ENCODE measurements at places on chromosomes 2 and 18. TPM values are rescaled to one million over a fixed set of nuclear protein-coding genes. Genes with fewer than 3 reads are reported as not detected.

DNA sequence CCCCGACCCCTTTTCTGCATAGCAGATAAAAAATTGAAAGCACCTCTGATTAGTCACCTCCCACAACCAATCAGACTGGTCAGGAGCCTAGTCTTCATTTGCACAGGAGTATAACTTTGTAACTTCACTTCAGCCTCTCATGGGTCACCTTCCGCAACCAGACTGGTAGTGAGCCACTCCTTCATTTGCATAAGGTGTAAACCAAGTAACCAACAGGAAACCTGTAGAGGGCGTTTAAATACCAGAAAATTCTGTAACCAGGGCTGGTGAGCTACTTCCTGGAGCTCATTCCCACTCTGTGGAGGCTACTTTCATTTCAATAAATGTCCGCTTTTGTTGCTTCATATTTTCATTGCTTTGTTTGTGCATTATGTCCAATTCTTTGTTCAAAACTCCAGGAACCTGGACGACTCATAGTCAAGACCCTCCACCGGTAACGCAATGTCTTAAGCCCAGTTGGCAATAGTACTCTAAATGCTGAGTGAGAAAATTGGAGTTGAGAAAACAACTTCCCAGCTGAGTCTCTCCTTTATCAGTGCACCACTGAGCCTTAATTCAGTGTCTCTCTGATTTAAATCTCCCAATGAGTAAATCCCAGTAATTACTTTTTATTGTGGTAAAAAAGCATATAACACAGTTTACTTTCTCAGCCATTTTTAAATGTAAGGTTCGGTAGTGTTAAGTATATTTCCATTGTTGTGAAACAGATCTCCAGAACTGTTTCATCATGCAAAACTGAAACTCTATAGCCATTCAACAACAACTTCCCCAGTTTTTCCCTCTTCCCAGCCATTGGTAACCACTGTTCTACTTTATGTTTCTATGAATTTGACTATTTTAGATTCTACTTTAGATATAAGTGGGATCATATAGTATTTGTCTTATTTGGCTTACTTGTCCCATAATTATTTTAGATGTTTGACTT lies 392.7 kb upstream of the SLC8A1 start:
- H3K27ac ChIP-seq = no peak overlapping the region
- DNase-seq = peak; percentile 92
- peak overlapping the region; percentile 68 for H3K4me3 ChIP-seq
- H3K27me3 ChIP-seq = no peaks in the 10 kb centered on the region

DNA sequence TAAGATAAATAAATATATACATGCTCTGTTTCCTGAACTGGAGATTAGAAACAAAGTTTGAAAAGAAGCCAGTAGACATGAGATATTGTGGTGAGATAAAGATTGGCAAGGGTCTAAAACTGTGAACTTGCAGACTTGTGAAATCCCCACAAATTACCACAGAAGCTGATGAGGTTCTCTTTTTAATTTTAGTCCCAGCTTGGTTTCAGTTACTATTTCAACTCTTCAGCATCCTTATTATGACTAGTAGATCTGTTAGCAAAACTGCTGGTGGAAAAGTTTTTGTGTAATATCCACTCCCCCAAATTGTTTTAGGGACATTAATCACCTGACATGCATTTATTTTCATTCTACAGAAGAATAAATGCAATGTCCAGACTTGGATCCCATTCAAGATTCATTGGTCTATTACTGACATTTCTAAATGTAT lies 20.8 kb downstream of the RASGRP3 start:
- peaks cover 29% of the 10 kb centered on the region for H3K4me1 ChIP-seq
- H3K36me3 ChIP-seq = no peaks in the 10 kb centered on the region

- H3K4me1 ChIP-seq = peaks cover 5% of the 10 kb centered on the region
- DNase-seq = no peak
- H3K27ac ChIP-seq = no peak overlapping the region
- H3K4me3 ChIP-seq = no peak overlapping the region
Observed at GRCh38 chr2:55403256-55403998, 16.2 kb downstream of the CCDC88A start.

The PLGLB1 gene
- total RNA-seq = 0.62 TPM

DNA sequence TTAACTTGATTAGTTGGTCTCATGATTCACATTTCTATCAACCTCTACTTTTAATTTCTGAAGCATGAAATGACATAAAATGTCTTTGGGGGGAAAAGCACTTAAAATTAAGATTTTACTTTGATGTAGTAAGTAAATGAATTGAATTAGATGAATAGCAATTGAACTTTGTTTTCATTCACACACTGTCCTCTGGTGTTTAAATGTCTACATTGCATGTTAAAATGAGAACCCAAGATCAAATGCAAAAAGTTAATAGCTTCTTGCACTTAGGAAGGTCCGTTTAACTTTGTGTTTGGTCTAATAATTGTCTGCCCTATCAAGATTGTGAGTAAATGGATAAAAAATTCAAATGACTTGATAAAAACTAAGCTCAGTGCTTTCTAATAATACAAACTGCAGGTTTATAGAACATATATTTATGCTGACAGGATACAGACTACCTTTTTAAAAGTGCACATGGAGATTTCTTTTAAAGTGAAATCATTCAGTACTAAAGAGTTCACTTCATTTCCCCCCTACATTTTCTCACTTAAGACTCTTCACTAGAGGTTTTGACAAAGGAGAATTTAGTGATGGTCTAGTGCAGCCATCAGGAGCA lies 156.2 kb upstream of the NABP1 start:
- no peaks in the 10 kb centered on the region for H3K4me1 ChIP-seq
- H3K27ac ChIP-seq = no peak overlapping the region
- no peaks in the 10 kb centered on the region for H3K36me3 ChIP-seq
- no peaks in the 10 kb centered on the region for H3K27me3 ChIP-seq
- peak; percentile 65 for DNase-seq

The TLX2 gene
- total RNA-seq = 3.4 TPM

DNA sequence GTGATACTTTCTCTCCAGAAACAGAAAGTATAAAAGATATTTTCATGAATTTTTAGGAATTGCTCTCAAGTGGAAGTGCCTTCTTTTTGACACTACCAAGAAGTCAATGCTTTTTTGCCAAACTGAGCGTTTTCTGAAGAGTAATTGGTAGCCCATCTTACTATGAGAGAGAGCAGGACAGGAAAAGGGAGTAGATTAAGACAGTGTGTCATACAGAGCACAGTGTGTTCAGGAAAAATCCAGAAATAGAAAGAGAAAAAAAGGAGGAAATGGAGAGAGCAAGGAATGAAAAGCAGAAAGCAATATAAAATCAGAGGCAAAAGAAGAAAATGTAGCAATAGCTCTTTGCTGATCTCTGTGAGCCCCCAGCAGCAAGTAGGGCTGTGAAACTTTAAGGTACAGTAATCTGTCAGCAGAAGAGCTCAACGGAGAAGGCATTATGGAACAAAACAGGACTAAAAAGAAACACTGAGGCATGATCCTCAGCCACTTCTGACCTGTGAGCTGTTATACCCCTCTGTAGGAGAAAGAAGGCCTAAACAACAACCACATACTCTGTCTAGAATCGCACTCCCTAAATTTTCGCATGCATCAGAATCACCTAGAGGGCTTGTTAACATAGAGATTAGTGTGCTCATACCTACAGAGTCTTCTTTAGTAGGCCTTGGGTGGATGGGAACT lies 15.0 kb upstream of the PGAP1 start:
- H3K4me1 ChIP-seq = peaks cover 8% of the 10 kb centered on the region
- no peaks in the 10 kb centered on the region for H3K36me3 ChIP-seq

The MYCN gene
- not detected for total RNA-seq

GRCh38 chr2:37080689-37081088 lies 3.5 kb downstream of the HEATR5B start:
- H3K36me3 ChIP-seq = peaks cover 14% of the 10 kb centered on the region
- peaks cover 23% of the 10 kb centered on the region for H3K4me1 ChIP-seq
- no peak overlapping the region for H3K27ac ChIP-seq
- no peak for DNase-seq

The PRSS56 gene
- total RNA-seq = not detected

DNA sequence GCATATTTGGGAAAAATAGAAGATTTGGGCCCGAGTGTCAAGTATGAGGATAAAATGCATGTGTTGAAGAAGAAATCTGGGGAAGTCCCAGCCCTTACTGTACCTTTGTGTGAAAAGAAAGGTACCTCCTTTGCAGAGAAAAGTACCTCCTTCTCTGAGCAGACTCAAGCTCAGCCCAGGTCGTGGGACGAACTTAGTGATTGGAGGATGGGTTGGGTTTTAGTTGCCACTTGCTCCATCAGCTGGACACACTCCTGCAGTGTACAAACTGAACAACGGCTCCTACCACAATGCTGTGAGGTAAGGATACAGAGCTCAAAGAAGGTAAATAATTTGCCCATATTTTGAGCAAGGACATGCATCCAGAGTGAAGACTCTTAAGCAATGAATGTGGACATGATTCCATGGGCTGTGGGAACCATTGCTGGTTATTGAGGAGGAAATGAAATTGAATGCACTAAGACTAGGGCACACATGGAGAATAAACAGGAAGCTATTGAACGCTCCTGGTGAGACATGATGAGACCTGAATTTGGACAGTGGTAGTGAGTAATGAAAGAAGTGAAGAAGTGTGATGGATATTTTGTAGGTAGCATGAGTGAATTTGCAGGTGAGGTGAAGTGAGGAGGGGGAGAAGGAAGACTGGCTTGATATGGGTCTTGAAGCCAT lies 49.8 kb upstream of the IL1RL1 start:
- no peaks in the 10 kb centered on the region for H3K27me3 ChIP-seq
- no peaks in the 10 kb centered on the region for H3K36me3 ChIP-seq
- H3K27ac ChIP-seq = no peak overlapping the region
- H3K4me3 ChIP-seq = no peak overlapping the region

- DNase-seq = no peak
- peaks cover 18% of the 10 kb centered on the region for H3K4me1 ChIP-seq
- no peaks in the 10 kb centered on the region for H3K36me3 ChIP-seq
- no peak overlapping the region for H3K4me3 ChIP-seq
- H3K27me3 ChIP-seq = peaks cover 21% of the 10 kb centered on the region
Observed at GRCh38 chr2:85745619-85746018, 8.2 kb upstream of the ATOH8 start.

DNA sequence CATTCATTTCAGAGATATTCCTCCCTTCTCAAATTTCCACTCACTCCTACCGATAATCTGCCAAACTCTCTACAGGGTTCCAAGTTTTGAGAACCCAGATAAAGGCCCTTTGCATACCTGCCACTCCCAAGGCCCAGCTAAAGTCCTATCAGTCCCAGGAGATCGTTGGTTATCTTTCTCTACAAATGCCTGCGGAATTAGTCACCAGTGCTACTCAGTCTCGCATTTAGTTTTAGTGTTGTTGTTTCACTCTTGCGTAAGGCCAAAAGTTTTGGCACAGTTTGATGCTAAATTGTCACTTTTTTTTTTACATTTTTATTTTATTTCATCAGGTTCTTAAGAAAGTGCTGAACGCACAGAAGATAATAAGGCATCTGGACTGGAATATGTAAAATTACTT lies 29.2 kb upstream of the SETBP1 start:
- no peaks in the 10 kb centered on the region for H3K27me3 ChIP-seq
- H3K27ac ChIP-seq = no peak overlapping the region
- no peaks in the 10 kb centered on the region for H3K36me3 ChIP-seq
- DNase-seq = peak; percentile 62
- H3K4me3 ChIP-seq = no peak overlapping the region

- no peak overlapping the region for H3K4me3 ChIP-seq
- no peaks in the 10 kb centered on the region for H3K27me3 ChIP-seq
- no peak overlapping the region for H3K27ac ChIP-seq
- H3K36me3 ChIP-seq = no peaks in the 10 kb centered on the region
Observed at GRCh38 chr2:85662899-85663593, 5.0 kb downstream of the SFTPB start.

- peaks cover 26% of the 10 kb centered on the region for H3K4me1 ChIP-seq
- peaks cover 14% of the 10 kb centered on the region for H3K36me3 ChIP-seq
- DNase-seq = peak; percentile 49
Observed at GRCh38 chr2:64454386-64455332, 697 bp downstream of the LGALSL start.

DNA sequence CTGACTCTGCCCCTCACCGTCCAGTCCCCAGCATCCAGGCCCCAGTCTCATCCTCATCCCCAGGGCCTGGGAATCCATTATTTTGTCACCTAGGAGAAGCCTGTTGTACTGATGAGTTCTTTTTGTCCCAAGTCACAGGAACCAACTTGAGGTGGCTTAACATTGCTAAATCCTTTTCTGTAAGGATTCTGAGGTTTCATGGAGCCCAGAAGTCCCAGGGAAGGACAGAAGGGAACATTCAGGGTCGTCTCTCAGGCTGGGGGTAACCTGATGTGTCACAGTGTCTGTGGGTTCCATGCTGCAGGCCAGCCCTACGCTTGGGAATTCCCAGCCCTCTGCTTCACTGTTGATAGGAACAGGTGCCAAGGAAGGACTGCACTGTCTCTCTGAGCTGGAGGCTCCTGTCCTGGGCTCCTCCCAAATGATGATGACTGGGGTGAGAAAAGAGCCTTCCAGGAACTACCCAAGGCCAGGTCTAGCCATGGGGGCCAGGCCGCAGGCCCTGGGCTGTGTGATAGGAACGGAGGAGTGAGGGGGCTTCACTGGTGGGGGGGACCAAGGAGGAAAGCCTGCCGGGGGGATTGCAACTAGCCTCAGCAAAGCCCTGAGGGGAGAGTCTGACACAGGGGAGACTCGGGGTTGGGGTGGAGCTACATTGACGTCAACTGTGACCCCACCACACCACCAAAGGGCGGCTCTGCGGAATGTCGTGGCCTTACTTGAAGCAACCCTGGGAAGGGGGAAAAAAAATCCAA lies 145.7 kb downstream of the SMAD7 start:
- no peak overlapping the region for H3K27ac ChIP-seq
- no peaks in the 10 kb centered on the region for H3K4me1 ChIP-seq
- H3K36me3 ChIP-seq = no peaks in the 10 kb centered on the region

DNA sequence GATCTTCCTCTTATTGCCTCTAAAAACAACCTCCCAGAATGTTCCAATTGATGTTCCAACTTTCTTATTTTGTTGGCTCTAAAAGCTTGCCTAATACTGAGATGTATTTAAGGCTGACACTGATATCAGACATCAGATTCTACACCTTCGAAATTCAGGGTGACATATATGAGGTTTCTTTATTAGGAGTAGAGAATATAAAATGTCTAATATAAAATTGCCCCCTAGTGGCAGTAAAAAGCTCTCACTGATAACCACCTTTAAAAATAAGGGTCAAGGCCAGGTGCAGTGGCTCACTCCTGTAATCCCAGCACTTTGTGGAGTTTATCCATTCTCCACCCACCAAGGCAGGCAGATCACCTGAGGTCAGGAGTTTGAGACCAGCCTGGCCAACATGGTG lies 789.7 kb upstream of the SLC39A10 start:
- no peaks in the 10 kb centered on the region for H3K36me3 ChIP-seq
- no peak overlapping the region for H3K27ac ChIP-seq
- no peak overlapping the region for H3K4me3 ChIP-seq
- H3K27me3 ChIP-seq = no peaks in the 10 kb centered on the region
- DNase-seq = peak; percentile 44

GRCh38 chr2:154261473-154262027 lies 389.8 kb downstream of the GALNT13 start:
- no peak overlapping the region for H3K4me3 ChIP-seq
- H3K36me3 ChIP-seq = no peaks in the 10 kb centered on the region
- H3K27me3 ChIP-seq = no peaks in the 10 kb centered on the region
- no peak overlapping the region for H3K27ac ChIP-seq
